ENCODE measurements at places on chromosomes 12 and 14.

GRCh38 chr14:43651185-43651787, 855.8 kb downstream of the FSCB start:
- no peak for DNase-seq

- DNase-seq: no peak
Measured at GRCh38 chr14:58844544-58844943, 206.8 kb downstream of the DACT1 start.

- no peak for DNase-seq
Measured at GRCh38 chr12:131817241-131817640, 11.0 kb upstream of the MMP17 start.

DNA sequence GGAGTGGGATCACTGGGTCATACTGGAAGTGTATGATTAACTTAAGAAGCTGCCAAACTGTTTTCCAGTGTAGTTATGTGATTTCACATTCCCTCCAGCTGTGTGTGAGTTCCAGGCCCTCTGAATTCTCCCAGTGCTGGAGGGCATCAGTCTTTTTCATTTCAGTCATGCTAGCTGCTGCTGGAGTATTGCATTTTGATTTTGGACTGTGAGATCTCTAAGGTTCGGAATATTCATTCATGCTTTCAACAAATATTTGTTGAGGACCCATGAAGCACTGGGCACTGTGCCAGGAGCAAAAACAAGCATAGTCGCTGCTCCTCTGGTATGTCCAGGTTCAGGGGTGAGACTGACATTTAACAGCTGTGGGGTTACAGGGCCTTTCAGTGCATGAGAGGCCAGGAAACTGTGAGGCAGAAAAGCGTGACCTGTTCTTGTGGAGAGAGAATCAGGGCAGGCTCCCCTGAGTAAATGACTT, 133.2 kb downstream of the SCARB1 start:
- DNase-seq: no peak

DNA sequence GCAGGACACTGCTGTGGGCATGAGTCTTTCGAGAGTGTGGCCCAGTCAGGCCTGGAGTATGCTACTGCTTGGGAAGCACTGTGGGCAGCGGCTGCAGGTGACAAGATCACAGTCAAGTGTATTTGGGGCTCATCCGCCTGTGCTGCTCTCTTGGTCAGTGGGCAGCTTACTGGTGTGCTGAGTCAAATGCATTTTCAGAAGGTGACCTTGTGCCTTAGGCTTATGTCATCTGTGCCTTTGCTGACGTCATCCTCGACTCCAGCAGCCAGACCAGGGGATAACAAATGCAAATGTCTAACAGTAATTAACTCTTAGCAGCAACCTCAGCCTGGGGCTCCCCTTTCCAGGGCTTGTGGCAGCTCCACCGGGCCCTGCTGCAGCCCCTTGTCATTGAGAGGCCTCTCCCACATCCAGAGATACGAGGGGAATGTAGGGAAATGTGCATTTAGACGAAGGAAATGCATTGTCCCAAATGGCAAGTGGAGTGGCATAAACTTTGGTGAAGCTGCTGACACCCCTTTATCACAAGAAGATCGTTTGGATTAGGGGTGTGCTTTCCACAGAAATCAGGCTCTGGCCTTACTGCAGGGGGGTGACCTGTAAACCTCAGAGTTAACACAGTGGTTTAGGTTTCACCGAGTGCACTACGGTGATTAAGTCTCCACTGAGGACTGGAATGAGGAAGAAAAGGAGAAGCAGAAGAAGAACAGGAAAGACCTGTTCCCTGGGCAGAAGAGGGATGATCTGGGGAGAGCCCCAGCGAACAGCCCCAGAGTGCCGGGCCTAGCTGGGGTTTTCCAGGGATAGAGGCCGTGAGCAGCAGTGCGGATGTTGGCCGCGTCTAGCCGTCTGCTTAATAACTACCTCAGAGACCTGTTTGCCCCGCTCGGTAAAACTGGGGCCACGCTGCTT, 39.7 kb downstream of the PSMA6 start:
- no peak for DNase-seq

- no peak for DNase-seq
Measured at GRCh38 chr12:108811411-108812180, 45.8 kb downstream of the SSH1 start.

DNA sequence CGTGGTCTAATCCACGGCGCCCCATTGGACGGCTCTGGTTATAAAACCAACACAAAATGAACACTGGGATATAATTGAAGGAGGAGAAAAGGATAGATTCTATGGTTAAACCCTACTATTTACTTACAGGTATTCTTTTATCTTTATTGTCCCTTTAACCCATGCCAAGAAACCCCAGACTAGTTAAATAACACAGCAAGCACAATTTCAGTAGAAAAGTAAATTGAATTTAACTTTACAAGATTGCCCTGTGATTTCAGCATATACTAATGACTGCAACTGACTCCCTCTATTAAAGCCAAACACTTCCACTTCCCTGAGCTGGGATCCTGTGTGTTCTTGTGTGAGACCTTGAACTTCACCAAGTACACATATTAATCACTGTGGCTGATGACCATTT, 45.3 kb downstream of the BCL11B start:
- DNase-seq: no peak

DNA sequence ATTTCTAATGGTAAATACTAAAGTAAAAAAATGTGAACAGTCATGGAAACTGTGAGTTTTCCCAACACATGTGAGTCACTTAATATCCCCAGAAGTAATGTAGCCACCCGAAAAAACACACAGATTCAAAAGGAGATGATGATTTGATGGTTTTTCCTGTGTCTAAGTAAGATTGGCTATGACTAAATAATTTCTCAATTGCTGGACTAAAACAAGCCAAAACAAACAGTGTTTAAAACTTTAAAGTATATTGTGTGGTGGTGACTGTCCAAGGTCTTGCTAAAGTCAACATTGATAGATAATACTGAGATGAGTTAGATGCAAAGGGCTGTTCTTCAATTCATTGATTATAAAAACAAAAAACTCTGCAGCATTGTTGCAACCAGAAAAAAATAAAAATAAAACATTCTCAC, 89.6 kb upstream of the SOX5 start:
- DNase-seq: no peak

- DNase-seq: peak; percentile 85
Measured at GRCh38 chr12:48795550-48796455, 6.9 kb upstream of the ADCY6 start.

GRCh38 chr14:65255029-65255545, 152.8 kb upstream of the MAX start:
- peak; percentile 50 for DNase-seq

DNA sequence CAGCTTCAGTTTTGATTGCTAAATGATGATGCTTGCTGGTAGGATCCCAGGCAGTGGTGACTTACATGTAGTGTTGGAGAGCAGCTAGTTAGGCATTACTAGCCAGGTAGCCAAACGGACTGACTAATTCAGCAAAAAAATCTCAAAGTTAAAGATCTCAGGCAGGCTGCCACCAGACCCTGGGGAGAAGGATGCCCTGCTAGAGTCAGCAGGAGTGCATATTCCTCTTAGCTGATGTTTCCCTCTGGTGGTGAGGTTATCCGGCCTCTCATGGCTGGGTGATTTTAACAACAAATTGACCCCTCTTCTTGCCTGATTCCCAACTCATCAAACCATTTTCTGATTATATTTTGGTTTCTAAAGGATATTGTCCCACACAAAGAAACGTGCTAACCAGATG, 2.8 kb downstream of the EFS start:
- DNase-seq: no peak

DNA sequence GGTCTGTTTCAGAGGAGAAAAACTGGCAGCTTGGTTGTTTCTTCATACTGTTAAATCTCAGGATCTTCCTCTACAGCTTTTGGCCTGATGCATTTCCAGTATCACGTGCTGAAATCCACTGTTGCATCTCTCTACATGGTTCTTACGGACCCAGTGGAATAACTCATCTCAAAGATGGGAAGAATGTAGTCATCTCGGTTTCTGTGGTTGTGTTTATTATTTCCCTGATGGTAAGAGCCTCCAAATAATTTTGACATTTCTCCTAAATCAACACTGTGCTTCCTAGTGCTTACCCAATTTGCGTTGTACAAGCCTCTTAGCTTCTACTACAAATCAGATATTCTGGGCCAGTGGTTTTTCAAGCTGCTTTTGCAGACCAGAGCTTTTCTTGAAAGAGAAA, 812.8 kb downstream of the C12orf50 start:
- DNase-seq: no peak

- DNase-seq: no peak
Measured at GRCh38 chr14:52014601-52015267, 25.4 kb downstream of the RTRAF start.

- DNase-seq: no peak
Measured at GRCh38 chr12:3222979-3223378, 145.8 kb downstream of the TSPAN9 start.

DNA sequence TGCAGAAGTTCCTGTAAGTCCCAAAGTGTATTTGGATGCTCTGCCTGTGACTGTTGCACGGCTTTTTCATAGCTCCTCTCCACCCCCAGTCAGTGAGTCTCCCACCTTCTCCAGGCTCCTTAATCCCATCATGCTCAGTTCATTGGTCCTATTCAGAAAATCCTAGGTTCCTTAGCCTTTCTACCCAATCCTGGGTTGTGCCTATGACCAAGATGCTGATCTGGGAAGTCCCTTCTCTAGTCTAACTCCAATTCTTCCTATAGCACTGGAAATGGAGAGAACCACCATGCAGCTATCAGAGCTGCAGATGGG, 7.7 kb downstream of the CISTR start:
- DNase-seq: no peak

- no peak for DNase-seq
Measured at GRCh38 chr14:39614297-39614923, 182.2 kb upstream of the FBXO33 start.

GRCh38 chr12:128068211-128068610, 198.8 kb upstream of the TMEM132C start:
- DNase-seq: no peak

Measured in SW 1271 (cell line).